ENCODE measurements at places on chromosomes 13 and 19. TPM values are rescaled to one million over a fixed set of nuclear protein-coding genes. Genes with fewer than 3 reads are reported as not detected.

DNA sequence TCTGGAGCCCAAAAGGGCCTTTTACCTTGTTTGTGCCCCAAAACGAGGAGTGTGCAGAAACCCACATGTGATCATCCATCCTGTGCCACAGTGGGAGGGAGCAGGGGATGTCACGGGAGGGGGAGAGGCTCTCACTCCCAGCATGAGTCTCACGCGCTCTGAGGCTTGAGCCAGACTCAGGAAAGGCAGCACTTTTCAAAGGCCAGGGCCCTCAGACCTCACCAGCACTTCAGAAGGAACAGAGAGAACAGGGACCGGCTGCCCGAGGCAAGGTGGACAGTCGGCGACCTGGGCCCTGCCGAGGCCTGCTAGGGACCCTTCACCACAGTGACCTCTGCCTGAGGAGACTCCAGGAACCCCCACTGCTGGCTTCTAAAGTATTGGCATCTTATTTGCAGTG, 71.7 kb upstream of the WASF3 start:
- DNase-seq, result peak; percentile 70

GRCh38 chr13:113186061-113186900, 22.2 kb downstream of the PCID2 start:
- DNase-seq, result no peak

DNA sequence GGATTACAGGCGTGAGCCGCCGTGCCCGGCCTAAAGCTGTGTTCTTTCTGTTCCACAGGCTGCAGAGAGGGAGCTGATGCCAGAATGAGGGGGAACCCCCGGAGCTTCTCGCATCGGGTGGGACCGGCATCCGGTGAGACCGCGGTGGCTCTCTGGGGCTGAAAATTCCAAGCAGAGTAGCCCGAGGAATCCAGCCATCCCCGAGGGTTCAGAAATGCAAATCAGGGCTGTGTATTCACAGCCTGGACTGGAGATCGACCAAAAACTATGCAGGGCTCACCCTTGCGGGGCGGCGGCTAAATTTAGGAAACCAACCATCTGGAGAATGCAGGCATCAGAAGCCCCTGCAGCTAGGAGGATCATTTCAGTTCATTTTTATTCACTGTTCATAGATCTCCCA, 99.2 kb downstream of the GNG7 start:
- DNase-seq, result peak; percentile 90

- DNase-seq, result no peak
Measured at GRCh38 chr19:55544776-55545439, 435 bp downstream of the SBK3 start.

DNA sequence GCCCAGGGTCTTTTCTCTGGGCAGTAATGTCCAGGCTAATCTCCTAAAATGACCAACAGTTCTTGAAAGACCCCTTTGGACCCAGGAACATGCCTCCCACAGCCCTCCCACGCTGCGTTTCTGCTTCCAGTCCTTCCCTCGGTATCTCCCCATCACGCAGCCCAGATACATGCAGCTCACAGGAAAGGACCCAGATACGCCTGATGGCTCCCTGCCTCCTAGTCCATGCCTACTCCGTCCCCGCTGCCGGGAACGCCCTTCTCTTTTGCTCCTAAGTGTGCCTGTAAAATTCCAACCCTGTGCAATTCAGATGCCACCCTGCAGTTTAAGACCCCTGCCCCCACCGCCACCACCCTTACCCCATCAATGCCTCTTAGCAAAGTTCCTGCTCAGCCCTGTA, 778 bp downstream of the MUC16 start:
- no peak for DNase-seq

DNA sequence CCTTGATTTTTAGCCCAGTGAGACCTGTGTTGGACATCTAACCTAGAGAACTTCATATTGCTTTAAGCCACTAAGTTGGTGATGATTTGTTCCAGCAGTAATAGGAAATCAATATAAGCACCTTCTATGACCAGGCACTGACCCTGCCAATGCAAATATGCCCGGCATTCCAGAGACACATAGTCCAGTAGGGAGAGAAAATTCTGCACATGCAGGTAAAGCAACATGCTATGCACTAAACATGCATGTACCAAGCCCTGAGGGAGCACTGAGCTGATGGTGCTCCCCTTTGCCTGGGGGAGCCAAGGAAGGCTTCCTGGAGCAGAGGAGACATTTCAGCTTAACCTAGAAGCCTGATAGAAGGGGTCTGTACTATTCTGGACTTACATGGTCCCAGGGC, 40.4 kb upstream of the C13orf42 start:
- DNase-seq, result no peak

GRCh38 chr19:48961051-48961649, 4.0 kb upstream of the FTL start:
- no peak for DNase-seq

DNA sequence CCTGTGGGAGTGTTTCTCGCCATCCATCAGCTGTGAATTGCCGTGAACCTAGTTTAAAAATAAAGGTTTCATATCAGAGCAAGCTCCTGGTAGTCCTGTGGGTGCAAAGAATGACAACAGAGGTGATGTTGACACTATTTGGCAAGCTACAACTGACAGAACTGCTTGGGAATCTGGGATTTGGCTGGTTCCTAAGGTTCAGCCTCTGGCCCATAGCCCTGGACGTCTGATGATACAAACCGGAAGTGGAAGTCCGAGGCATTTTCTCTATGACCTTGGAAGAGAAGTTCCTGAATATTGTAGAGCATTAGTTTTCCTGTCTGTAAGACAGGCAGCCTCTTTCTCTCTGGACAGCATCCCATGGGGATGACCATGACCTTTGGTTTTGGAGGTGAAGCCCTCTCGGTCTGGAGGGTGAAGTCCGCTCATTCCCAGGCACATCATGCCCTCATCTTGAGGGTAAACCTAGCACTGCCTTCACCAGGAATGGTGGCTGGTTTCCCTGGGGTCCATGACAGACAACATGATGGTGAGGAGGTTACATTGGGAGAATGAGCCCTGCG, 29.1 kb downstream of the GATAD2A start:
- DNase-seq, result no peak

- DNase-seq, result no peak
Measured at GRCh38 chr13:50128428-50128931, 113.2 kb downstream of the KCNRG start.

- DNase-seq, result no peak
Measured at GRCh38 chr13:47114030-47114429, 217.2 kb upstream of the HTR2A start.

- no peak for DNase-seq
Measured at GRCh38 chr13:38697628-38698333, 10.9 kb downstream of the FREM2 start.

GRCh38 chr19:53246498-53246897, 8.2 kb downstream of the ZNF677 start:
- no peak for DNase-seq

DNA sequence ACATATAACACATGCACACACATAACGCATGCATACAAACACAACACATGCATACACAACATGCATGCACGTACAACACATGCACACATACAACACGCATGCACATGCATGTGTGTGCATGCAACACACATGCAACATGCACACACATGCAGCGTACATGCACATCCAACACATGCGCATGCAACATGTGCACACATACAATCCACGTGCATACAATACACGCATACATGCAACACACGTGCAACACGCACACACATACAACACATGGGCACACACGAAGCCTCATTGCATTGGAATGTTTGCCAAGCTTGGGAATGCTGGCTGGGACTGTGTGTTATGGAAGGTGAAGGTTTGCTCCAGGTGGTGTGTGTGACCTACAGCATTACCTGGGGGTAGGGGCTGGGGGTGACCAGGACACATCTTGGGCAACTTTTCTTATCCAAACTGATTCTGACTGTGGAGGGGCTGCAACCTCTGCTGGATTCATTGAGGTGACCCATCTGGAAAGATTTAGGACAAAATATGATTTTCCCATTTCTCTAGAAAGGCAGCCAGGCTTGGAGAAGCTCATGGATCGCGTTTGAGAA, 58.9 kb downstream of the SPACA7 start:
- DNase-seq, result no peak

- DNase-seq, result no peak
Measured at GRCh38 chr19:45179072-45179891, 698 bp downstream of the BLOC1S3 start.

- no peak for DNase-seq
Measured at GRCh38 chr13:101341464-101341863, 74.8 kb downstream of the NALCN start.

DNA sequence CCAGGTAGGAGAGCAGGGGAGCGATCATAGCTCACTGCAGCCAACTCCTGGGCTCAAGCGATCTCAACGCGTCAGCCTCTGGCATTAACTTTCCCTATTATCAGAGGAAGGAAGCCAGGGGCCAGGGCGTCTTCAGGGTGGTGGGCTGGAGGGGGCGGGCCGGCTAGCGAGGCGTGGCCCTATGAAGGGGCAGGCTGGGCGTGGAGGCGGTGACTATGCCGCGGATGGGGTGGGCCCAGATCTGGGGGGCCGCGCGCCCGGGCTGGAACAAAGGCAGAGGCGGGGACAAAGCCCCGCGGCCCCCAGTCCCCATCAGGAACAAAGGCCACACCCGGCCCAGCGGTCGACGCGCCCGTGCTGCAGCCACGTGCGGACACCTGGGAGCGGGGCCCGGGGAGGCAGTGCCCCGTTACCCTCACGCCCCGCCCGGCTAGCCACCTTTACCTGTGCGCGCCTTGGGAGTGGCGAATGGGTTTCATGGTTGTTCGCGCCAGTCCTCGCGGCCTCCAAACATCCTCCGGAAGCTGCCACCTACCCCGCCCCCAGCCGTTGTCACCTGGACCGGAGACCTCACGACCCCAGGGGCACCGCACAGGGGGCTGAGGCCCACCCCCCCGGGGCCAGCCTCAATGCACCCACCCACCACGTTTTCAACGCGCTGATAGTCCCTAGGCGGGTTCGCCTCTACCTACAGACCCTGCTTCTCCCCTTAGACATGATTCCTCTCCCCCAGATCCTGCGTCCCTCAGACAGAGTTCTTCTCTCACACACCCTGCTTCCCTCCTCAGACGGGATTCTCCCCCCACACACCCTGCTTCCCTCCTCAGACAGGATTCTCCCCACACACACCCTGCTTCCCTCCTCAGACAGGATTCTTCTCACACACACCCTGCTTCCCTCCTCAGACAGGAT, 5.4 kb upstream of the TRIM28 start:
- no peak for DNase-seq

GRCh38 chr13:66859078-66859477, 371.1 kb downstream of the PCDH9 start:
- no peak for DNase-seq

GRCh38 chr13:19713186-19713965, 69.4 kb downstream of the PSPC1 start:
- DNase-seq, result no peak

GRCh38 chr19:17576758-17577456, 21.5 kb downstream of the COLGALT1 start:
- no peak for DNase-seq

DNA sequence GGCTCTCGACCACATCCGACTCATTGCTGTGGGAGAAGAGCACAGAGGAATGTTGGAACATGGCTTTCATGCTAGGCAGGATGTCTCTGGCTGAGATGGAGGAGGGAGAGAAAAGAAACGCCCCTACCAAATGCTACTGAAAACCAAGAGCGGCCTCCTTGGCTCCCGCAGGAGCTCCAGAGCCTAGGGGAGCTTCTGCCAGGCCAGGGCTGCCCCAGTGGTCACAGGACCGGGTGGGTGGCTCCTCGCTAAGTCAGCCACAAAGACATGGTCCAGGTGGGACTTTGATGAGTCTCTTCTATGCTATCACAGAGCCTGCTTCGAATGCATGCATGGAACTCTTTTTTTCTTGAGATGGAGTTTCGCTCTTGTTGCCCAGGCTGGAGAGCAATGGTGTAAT, 6.7 kb downstream of the LONP1 start:
- no peak for DNase-seq

- DNase-seq, result no peak
Measured at GRCh38 chr19:13600091-13600490, 93.8 kb upstream of the CACNA1A start.

- no peak for DNase-seq
Measured at GRCh38 chr19:29086182-29086581, 126.8 kb downstream of the UQCRFS1 start.

GRCh38 chr13:55437162-55437561, 1703.6 kb upstream of the PRR20A start:
- no peak for DNase-seq

DNA sequence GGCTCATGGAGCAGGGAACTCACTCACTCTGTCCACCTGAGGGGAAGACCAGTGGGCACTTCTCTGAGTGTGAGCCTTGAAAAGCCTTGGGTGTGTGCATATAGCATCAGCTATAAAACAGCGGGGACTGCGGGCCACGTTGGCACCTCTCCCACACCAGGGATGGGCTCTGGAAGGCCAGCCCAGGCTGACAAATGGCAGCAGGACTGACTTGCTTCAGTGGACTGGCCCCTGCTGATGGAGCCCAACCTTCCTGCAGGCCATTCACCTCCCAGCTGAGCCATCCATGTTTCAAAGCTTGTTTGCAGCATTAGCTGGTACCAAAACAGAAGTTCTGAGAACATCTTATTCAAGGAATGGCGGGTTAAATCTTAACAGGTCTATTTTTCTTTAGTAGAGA, 21.0 kb downstream of the TSHZ3 start:
- no peak for DNase-seq

- DNase-seq, result no peak
Measured at GRCh38 chr13:109989155-109989554, 202.8 kb upstream of the IRS2 start.

DNA sequence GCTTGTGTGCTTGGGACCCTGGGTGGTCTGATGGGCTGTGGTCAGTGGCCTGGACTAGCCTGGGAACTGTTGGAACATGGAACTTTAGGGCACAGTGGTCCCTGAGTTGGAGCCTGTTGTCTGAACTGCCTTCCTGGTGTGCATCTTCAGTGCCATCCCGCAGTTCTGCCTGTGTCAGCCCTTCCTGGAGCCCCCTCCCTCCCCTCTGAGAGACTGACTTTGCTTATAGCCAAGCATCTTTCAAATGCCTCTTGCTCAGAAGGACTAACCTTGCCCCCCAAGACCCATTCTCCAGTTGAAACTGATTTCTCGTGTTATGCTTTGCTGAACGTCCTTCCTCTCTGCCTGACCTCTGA, 14.3 kb downstream of the MAU2 start:
- no peak for DNase-seq

- no peak for DNase-seq
Measured at GRCh38 chr19:54526972-54527371, 24.3 kb downstream of the LAIR2 start.

Gene LEUTX
- not detected for total RNA-seq

Gene GNG14
- not detected for total RNA-seq

Gene SCEL
- 0.09 TPM for total RNA-seq

Gene LILRA2
- total RNA-seq, result 0.27 TPM

Gene SWSAP1
- total RNA-seq, result 0.64 TPM

Gene SHISA7
- total RNA-seq, result 2.6 TPM

Gene C3
- 20.8 TPM for total RNA-seq

Gene OR7A5
- not detected for total RNA-seq

Gene TUBA3C
- not detected for total RNA-seq

Gene FCHO1
- total RNA-seq, result 25.9 TPM

Gene CCDC70
- not detected for total RNA-seq

Gene CALR3
- total RNA-seq, result not detected

Data from cerebellum (tissue), 4 donors.